ENCODE measurements at places on chromosomes 2 and 18.
A peak's percentile ranks its signal among the peaks of the same experiment; 100 is the strongest.

DNA sequence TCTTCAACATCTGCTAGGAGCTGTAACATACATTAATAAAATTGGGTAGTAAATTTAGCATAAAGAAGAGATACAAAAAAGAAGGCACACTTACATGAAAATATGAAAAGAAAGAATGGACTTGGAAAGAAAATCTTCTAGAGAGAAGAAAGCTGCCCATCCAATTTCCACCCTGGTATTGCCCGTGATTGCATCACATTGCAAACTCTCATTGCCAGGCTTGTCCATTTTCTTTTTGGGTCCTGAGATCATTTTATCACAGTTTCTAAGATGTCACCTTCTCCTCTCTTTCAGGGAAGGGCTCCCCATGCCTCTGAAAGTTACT lies 321.5 kb downstream of the RND3 start:
- no peak for DNase-seq
- H3K36me3 ChIP-seq = no peaks in the 10 kb centered on the region
- H3K27ac ChIP-seq = peak overlapping the region; percentile 72
- no peaks in the 10 kb centered on the region for H3K27me3 ChIP-seq

- no peak overlapping the region for H3K4me3 ChIP-seq
- peak overlapping the region; percentile 40 for H3K27ac ChIP-seq
- DNase-seq = no peak
- no peaks in the 10 kb centered on the region for H3K27me3 ChIP-seq
- no peaks in the 10 kb centered on the region for H3K4me1 ChIP-seq
Measured at GRCh38 chr2:172408143-172408766, 19.1 kb upstream of the ITGA6 start.

DNA sequence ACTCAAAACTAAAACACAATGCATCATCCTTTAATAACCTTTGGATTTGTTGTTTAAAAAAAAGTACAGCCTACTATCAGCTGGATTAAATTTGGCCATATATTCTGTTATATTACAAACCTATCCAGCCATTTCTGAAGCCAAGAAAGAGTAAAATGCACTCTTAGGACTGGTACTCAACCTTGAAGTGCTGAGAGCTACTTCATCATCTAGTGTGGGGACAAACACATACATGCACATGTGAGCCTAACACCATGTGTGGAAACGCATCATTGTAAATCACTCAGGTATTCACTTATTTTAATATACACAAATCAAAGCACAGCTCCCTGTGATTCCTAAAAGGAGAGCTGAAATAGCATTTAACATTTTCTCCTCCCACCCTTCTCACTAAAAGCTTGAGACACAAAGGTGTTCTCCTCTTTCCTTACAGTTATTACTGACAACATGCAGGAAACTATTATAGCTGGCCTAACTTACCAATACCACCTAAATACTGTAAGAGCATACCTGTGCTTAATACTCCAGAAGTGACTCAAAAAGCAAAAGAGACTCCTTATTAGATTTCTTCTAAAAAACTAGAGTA lies 7.5 kb downstream of the BAZ2B start:
- no peak overlapping the region for H3K27ac ChIP-seq
- DNase-seq = no peak
- H3K36me3 ChIP-seq = no peaks in the 10 kb centered on the region

GRCh38 chr18:43159086-43159770 lies 43.7 kb upstream of the RIT2 start:
- no peaks in the 10 kb centered on the region for H3K36me3 ChIP-seq
- no peak overlapping the region for H3K27ac ChIP-seq
- H3K27me3 ChIP-seq = no peaks in the 10 kb centered on the region
- no peak for DNase-seq

- H3K36me3 ChIP-seq = no peaks in the 10 kb centered on the region
- H3K27me3 ChIP-seq = no peaks in the 10 kb centered on the region
- H3K4me3 ChIP-seq = no peak overlapping the region
- H3K27ac ChIP-seq = no peak overlapping the region
Measured at GRCh38 chr18:77749089-77749488, 499.4 kb downstream of the GALR1 start.

- no peaks in the 10 kb centered on the region for H3K36me3 ChIP-seq
- no peak for DNase-seq
- no peak overlapping the region for H3K27ac ChIP-seq
- no peak overlapping the region for H3K4me3 ChIP-seq
- no peaks in the 10 kb centered on the region for H3K4me1 ChIP-seq
- peaks cover 36% of the 10 kb centered on the region for H3K27me3 ChIP-seq
Measured at GRCh38 chr2:119126650-119127049, 31.9 kb downstream of the C1QL2 start.

- H3K27me3 ChIP-seq = no peaks in the 10 kb centered on the region
- H3K4me3 ChIP-seq = no peak overlapping the region
- H3K36me3 ChIP-seq = no peaks in the 10 kb centered on the region
Measured at GRCh38 chr2:195318440-195319111, 338.4 kb upstream of the SLC39A10 start.

DNA sequence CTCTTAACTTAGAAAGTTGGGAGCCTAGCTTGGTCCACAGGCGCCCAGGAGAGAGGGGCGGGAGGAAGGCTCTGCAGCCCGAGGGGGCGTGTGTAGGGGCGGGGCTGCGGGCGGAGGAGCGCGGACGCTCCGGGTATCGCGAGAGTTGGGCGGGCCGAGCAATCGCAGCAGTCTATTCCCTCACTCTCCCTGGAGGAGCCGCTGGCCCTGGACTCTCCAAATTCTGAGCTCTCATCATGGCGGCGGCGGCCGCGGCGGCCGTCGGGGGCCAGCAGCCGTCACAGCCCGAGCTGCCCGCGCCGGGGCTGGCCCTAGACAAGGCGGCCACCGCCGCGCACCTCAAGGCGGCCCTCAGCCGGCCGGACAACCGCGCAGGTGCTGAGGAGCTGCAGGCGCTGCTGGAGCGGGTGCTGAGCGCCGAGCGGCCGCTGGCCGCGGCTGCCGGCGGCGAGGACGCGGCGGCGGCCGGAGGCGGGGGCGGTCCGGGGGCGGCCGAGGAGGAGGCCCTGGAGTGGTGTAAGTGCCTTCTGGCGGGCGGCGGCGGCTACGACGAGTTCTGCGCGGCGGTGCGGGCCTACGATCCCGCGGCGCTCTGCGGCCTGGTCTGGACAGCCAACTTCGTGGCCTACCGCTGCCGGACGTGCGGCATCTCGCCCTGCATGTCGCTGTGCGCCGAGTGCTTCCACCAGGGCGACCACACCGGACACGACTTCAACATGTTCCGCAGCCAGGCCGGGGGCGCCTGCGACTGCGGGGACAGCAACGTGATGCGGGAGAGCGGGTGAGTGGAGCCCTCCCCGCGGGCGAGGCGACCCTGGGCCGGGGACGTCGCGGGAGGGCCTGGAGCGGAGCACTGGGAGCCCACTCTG lies at the start of gene UBR3:
TSS of gene UBR3 (plus strand) at position 183 of the 869 bp plus-strand sequence. CDS start at position 237, 54 bp downstream.
- DNase-seq = peak; percentile 92
- peak within 1 kb of the TSS; percentile 81 for H3K4me3 ChIP-seq
- H3K27ac ChIP-seq = peak within 1 kb of the TSS; percentile 94
- no peaks in the 10 kb centered on the region for H3K36me3 ChIP-seq
- no peaks in the 10 kb centered on the region for H3K4me1 ChIP-seq

DNA sequence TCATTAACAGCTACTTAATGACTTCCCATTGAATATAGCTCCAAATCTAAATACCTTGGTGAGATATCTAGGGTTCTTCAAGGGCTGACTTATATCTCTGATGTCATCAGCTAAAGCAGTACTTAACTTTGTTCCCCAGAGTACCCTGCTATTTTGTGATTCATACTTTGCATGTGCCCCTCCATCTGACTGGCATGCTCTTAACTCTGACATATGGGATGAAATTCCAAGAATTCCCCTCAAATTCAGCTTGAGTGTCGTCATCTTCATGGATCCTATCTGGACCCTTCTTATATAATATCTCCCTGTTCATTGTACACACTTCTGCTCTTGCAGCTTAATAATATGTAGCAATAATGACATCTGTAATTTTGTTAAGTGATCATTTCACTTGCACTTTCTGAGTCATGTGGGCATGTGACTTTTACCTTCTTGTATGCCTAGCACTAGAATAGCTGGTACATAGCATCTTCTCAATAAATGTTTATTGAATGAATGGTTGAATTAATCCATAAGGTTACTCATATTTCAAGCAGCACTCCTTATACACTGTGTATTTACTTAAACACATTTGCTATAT lies 172.9 kb downstream of the WDR7 start:
- H3K4me1 ChIP-seq = no peaks in the 10 kb centered on the region
- H3K27ac ChIP-seq = no peak overlapping the region
- H3K4me3 ChIP-seq = no peak overlapping the region
- DNase-seq = no peak
- no peaks in the 10 kb centered on the region for H3K36me3 ChIP-seq
- H3K27me3 ChIP-seq = no peaks in the 10 kb centered on the region

DNA sequence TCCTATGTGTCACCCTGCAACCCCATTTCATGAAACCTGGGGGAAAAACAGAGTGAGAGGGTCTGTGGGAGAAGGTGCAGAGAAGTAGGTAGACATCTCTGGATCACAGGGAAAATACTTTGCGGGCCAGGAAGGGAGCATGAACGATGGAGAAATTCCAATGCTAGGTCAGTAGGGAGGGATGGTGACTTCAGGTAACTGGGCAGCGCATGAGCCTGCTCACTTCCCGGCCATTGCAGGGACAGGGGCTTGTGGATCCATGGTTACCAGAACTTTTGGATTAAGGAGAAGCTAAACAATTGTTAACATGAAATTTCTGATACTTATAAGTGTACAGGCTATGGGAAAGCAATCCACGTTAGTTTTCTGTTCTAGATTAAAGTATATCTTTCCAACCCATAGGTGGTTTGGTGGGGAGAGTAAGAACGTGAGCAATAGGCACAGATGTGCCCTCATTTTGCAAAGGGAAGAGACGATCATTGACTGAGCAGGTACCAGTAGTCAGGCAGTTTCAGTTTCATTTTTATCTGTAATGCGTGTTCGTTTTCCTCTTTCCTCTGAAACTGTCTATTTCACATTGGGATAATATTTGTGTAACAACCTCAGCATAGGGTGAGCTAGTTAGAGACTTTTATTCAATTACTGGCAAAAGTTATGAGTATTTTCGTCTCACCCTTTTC lies 65.0 kb downstream of the NYAP2 start:
- no peak overlapping the region for H3K27ac ChIP-seq
- H3K4me1 ChIP-seq = no peaks in the 10 kb centered on the region
- no peak for DNase-seq
- no peaks in the 10 kb centered on the region for H3K27me3 ChIP-seq
- peak overlapping the region; percentile 22 for H3K4me3 ChIP-seq

GRCh38 chr2:212135739-212136138 lies 402.9 kb downstream of the ERBB4 start:
- no peaks in the 10 kb centered on the region for H3K4me1 ChIP-seq
- no peaks in the 10 kb centered on the region for H3K27me3 ChIP-seq
- no peak overlapping the region for H3K4me3 ChIP-seq
- no peaks in the 10 kb centered on the region for H3K36me3 ChIP-seq
- no peak for DNase-seq
- no peak overlapping the region for H3K27ac ChIP-seq

DNA sequence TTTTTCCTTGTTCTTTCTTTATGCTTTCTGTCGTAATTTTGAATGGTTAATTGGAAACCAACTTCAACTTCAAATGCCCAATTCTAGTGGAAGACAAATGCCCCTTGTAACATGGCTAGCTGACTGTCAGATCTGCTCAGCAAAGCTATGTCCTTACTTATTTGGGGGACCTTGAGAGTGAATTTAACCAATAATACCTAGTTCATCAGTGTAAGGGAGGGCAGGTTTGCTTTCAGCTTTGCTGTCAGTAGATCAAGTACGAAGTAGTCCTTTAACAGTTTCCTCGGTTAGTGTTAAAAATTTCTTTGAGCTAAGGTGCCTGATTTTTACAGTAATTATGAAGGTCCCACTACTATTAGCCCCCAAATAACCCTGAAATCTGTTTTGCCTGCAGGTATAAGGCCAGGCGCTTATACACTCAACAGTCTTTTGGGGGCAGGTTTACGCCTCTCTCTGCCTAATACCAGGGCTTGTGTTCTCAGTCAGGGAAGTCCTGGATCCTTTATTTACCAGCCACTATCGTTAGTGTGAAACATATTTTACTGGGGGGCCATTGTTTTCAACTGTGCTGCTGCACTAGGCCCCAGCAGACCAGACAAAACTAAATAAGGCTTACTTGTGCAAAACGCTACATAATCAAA lies 165.1 kb upstream of the KCNJ3 start:
- DNase-seq = no peak
- no peaks in the 10 kb centered on the region for H3K4me1 ChIP-seq
- no peaks in the 10 kb centered on the region for H3K27me3 ChIP-seq
- H3K27ac ChIP-seq = no peak overlapping the region
- no peaks in the 10 kb centered on the region for H3K36me3 ChIP-seq
- H3K4me3 ChIP-seq = no peak overlapping the region

DNA sequence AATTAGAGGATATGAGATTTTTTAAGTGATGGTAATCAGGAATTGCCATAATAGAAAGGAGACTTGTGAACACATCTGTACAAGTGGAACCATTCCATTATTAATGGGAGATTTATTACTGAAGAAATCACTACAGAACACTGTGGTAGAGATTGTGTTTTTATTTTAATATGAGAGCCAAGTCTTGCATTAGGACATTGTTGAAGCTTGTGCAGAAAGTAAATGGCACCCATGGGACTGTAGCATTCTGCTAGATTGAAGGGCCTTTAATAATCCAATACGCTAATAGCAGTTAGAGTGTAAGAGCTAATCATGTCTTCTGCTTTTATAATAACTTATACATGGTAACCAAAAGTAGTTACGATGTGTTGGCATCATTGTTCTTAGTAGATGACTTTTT lies 83.6 kb downstream of the VRK2 start:
- no peaks in the 10 kb centered on the region for H3K36me3 ChIP-seq
- DNase-seq = no peak
- no peak overlapping the region for H3K27ac ChIP-seq
- no peaks in the 10 kb centered on the region for H3K4me1 ChIP-seq

DNA sequence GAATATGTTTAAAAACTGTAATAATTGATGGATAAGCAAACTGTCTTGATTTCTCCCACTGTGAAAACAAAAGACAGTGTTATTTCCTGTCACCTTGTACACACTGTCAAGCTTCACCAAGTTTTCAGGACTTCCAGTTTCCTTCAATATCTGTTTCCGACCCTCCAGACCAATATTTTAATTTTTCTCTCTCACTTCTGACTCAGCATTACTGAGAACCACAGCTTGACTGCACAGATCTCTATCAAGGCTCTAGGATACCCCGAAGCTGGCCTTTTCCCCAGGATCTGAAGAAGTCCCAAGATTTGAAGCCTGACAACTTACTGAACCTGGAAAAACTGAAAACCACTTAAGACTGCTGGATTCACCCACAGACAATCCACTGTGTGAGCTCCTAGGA lies 13.2 kb upstream of the SULT1C3 start:
- no peaks in the 10 kb centered on the region for H3K4me1 ChIP-seq
- H3K27ac ChIP-seq = no peak overlapping the region
- H3K27me3 ChIP-seq = no peaks in the 10 kb centered on the region

- H3K27me3 ChIP-seq = peaks cover 3% of the 10 kb centered on the region
- no peak overlapping the region for H3K27ac ChIP-seq
- DNase-seq = peak; percentile 75
- H3K36me3 ChIP-seq = no peaks in the 10 kb centered on the region
- H3K4me1 ChIP-seq = no peaks in the 10 kb centered on the region
- peak overlapping the region; percentile 38 for H3K4me3 ChIP-seq
Measured at GRCh38 chr18:63936156-63936931, 12.8 kb upstream of the HMSD start.

GRCh38 chr2:239116456-239117246 lies 268.8 kb downstream of the TWIST2 start:
- H3K27me3 ChIP-seq = no peaks in the 10 kb centered on the region
- DNase-seq = no peak
- H3K4me3 ChIP-seq = no peak overlapping the region
- no peak overlapping the region for H3K27ac ChIP-seq
- no peaks in the 10 kb centered on the region for H3K4me1 ChIP-seq
